ENCODE measurements at places on chromosomes 1 and 21.

- DNase-seq = no peak
These were observed 22.3 kb upstream of the OTUD3 start for GRCh38 chr1:19859876-19860275.

DNA sequence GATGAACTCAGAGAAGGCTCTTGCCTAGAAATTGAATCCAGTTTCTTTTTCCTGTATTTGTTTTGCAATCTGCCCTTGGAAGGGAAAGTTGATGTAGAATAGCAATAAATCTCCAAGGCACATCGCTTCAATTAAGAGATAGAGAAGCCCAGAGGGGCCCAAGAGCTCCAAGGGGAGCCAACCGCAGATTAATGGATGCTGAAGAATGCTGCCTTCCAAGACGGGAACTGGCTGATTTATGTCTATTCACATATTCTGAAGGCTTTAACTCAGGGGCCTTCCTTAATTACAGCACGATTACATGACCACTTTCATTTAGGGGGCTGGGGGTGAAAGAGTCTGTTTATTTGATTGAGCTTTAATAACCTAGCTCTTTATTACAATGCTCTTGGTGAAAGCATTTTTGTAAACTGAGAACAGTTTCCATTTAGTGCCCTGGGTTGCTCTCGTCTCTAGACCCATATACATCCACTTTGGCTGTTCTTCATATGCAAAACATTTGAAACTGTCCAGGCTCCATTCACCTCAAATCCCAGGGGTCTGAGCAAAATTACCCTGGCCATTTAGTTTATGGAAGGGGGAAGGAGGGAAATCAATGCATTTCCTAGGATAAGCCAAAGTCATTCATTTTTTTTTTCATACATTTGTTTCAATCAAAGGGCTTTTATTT lies 87.4 kb upstream of the CLDN14 start:
- no peak for DNase-seq

DNA sequence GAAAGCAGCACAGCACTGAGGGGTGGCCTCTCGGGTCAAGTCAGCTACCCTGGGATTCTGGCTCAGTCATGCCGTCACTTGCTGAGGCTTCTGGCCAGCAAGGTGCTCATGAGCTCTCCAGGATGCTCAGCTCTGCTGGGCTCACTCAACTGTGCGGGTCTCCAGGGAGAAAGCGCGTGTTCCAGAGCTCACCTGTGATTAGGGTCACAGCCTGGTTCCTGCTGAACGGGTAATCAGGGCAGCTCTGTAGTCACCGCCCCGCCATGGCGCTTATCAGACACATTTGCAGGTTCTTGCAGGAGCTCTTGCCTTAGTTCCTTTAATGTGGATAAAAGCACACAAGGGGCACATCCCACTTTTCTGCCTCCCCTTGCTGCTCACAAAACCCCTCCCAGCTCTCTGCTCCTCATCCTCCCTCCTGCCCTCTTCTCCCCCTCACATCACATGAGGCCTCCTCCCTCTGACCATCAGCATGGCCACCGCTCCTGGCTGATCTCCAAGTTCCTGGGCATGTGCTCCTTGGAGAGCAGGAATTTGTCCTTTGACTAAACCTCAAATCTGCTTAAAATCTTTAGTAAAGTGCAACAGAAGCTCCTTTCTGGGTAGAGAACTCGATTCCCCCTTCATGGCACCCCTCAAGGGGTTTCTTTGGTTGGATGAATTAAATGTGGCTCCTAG lies 2.0 kb downstream of the PCP4 start:
- no peak for DNase-seq

DNA sequence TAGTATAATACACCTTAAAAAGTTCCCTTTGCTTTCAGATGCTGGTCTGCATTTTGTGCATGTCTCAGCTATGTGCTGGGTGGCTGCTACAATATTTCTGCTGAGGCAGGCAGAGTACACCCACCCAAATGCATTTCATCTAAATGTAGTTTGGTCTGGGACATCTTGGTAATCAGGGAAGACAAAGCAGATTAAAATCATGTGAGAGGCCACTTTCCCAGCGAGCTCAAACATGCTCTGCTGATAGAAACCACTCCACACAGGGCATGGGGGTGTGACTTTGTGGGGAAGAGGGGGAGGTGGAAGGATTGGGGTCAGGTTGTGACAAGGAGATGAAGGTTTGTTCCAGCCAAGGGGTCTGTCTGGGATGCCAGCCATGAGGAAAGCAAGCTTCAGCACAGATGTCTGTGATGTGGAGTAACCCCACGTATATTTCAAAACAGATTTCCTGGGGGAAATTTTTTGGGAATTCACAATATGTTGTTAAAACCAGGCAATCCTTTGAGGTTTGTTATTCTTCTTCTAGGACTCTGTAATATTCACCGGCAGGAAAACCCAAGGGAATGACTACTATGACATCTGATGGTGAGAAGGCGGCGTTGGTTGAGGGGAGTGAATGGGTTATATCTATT lies 255.1 kb upstream of the FGGY start:
- DNase-seq = no peak

DNA sequence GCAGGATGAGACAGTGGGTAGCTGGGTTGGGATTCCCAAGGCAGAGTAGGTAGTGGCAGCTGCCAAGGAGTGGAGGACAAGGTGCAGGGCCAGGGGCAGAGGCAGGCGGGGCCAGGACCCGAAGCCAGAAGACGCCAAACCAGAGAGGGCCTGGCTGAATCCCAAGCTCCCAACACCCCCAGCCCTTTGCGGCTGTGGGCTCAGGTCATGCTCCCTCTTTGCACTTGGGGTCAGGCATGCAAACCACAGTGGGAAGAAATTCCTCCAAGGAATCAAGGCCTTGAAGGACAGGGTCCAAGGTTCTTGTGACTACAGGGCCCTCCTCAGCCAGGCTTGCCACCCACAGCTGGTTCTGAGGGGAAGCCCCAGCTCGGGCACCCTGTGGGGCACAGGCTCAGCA lies 6.2 kb downstream of the C1orf210 start:
- DNase-seq = no peak

All from stimulated activated CD4-positive, alpha-beta T cell treated with anti-CD3 and anti-CD28 coated beads, Interleukin-1b, Interleukin-23, amount 100 ng/mL, for 1 hour (primary cell).